Stimulated activated CD8-positive, alpha-beta memory T cell treated with anti-CD3 and anti-CD28 coated beads, Interleukin-7, amount 100 ng/mL, for 24 hours (primary cell): ENCODE measurements at places on chromosomes 12 and 14.

GRCh38 chr12:76449583-76449982 is 101.4 kb upstream of the BBS10 start:
- DNase-seq: no peak

DNA sequence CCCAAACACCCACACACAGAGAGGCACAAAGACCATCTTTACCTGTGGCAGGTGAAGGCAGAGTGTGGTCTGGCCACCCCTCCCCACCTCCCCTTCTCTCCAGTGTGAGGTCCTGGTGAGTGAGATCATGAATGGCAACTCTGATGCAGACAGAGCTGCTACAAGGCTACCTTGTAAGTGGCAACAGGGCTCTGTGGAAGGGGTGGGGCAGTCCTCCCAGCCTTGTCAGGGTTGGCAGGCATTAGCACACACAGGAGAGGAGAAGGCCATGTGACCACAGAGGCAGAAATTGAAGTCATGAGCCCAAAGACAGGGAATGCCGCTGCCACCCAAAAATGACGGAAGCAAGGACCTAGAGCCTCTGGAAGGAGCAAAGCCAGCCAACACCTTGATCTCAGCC is 30.7 kb downstream of the VWF start:
- no peak for DNase-seq

DNA sequence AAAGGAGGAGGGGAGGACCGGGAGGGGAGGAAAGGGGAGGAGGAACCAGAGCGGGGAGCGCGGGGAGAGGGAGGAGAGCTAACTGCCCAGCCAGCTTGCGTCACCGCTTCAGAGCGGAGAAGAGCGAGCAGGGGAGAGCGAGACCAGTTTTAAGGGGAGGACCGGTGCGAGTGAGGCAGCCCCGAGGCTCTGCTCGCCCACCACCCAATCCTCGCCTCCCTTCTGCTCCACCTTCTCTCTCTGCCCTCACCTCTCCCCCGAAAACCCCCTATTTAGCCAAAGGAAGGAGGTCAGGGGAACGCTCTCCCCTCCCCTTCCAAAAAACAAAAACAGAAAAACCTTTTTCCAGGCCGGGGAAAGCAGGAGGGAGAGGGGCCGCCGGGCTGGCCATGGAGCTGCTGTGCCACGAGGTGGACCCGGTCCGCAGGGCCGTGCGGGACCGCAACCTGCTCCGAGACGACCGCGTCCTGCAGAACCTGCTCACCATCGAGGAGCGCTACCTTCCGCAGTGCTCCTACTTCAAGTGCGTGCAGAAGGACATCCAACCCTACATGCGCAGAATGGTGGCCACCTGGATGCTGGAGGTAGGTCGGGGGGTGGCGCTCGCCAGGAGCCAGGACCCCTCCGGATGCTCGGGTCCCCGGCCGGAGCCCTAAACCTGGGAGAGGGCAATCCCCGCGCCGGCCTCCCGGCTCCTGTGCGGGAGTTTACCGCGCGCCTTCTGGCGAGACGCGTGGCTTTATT is at the start of gene CCND2:
Gene CCND2 (plus strand): TSS at position 111 of the 744 bp plus-strand sequence. CDS start 279 bp downstream, at position 390.
- DNase-seq: no peak

- no peak for DNase-seq
Observed at GRCh38 chr14:84403585-84403984, 1126.4 kb upstream of the FLRT2 start.

DNA sequence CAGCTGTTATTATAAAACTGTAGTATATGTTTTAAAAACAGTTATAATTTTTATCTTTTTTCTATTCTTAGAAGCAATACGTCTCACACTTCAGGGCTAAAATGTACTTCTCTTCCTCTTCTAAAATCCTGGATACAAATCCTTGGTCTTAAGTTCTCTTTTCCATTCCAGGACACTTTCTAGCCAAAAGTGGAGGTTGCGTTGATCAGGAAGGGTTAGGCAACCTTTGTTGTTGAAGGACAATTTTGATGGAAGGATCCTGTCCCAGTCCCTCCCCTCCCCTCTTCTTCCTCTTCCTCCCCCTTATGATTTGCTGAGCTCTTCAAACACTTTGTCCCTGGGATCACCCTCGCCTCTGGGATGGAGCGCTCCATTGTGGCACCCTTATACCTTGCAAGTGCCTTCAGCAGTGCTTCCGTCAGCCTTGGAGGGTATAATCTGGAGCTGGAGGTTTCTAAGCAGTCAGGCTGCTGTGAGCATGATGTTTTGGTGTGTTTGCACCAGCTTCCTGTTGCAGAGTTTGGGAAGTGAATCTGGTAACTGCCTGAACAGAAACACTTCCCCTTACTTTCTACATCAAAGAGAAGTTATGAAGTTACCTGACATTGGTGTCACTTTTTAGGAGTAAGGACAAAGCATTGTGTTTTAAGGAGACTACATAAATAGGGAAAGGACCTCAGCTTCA is 87.4 kb upstream of the SLC38A2 start:
- no peak for DNase-seq
